ENCODE measurements at places on chromosomes 12 and 14. TPM values are rescaled to one million over a fixed set of nuclear protein-coding genes. Genes with fewer than 3 reads are reported as not detected.
A peak's percentile ranks its signal among the peaks of the same experiment; 100 is the strongest.

- DNase-seq: no peak
Observed at GRCh38 chr12:95424271-95424994, 49.5 kb upstream of the METAP2 start.

DNA sequence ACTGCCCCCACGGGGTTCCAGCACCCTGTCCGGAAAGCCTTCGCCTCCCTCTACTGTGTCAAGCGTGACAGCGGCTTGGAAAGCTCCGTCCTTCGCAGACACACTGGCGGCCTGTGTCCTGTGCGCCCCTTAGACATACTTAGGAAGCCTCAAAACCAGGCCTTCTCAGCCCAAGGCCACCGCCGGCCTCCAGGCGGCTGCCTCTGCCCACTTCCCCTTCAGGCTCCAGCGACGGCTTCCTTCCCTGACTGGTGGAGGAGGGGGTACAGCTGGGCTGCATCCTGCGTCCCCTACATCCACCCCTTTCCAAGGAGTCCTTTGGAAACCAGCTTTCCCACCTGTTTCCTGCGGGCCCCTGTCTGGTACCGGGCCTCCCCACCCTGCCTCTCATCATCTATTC lies 2.5 kb upstream of the CACNA2D4 start:
- no peak for DNase-seq

GRCh38 chr12:57188090-57188425 lies 28.5 kb upstream of the NXPH4 start:
- DNase-seq: no peak

DNA sequence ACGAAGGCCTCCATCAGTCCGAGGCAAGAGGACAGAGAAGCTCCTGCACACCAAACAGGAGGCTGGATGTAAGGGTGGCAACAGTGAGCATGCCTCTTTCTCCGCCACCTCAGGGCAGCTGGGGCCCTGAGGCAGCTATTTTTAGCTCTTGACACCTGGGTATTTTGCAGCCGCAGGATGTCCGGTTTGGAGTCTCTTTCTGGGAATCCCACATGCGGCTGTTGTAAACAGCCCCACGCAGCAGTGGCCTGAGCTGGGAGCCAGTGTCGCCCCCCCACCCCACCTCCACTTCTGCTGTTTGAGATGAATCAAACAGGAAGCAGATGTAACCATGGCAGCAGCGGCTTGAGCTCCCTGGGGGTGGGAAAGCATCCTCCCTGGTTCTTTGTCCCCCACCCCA lies 11.7 kb downstream of the HDAC7 start:
- no peak for DNase-seq

- DNase-seq: no peak
Observed at GRCh38 chr12:70549340-70550179, 87.7 kb downstream of the PTPRB start.

SERPINA12 gene
- total RNA-seq: not detected

DPPA3 gene
- total RNA-seq: 3.9 TPM

TAS2R9 gene
- total RNA-seq: not detected

GRCh38 chr12:5518584-5519365 lies 86.9 kb downstream of the NTF3 start:
- DNase-seq: peak; percentile 56

Measured in WTC11 (cell line).